WERI-Rb-1 (cell line): ENCODE measurements at places on chromosomes 11 and 22.

- no peak for DNase-seq
Measured at GRCh38 chr11:119417726-119418540, 5.0 kb downstream of the THY1 start.

DNA sequence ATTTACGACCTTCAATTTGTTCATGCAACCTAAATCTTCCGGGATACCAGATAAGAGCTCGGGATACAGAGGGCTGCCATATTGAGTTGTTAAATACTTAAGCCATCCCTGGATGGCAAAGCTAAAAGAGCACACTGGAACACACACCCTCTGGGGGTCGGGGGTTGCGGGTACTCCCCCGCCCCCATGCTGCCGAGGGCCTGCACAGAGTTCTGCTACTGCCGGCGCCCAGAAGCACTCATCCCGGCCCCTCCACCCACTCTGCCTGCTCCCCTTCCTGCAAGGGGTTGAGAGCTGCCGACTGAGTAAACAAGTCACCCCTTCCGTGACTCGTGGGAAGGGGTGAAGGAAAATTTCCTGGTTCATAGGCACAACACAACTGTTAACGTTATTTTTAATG, 9.3 kb upstream of the MMP13 start:
- DNase-seq: no peak

GRCh38 chr11:76119779-76120178, 86.5 kb downstream of the WNT11 start:
- no peak for DNase-seq

DNA sequence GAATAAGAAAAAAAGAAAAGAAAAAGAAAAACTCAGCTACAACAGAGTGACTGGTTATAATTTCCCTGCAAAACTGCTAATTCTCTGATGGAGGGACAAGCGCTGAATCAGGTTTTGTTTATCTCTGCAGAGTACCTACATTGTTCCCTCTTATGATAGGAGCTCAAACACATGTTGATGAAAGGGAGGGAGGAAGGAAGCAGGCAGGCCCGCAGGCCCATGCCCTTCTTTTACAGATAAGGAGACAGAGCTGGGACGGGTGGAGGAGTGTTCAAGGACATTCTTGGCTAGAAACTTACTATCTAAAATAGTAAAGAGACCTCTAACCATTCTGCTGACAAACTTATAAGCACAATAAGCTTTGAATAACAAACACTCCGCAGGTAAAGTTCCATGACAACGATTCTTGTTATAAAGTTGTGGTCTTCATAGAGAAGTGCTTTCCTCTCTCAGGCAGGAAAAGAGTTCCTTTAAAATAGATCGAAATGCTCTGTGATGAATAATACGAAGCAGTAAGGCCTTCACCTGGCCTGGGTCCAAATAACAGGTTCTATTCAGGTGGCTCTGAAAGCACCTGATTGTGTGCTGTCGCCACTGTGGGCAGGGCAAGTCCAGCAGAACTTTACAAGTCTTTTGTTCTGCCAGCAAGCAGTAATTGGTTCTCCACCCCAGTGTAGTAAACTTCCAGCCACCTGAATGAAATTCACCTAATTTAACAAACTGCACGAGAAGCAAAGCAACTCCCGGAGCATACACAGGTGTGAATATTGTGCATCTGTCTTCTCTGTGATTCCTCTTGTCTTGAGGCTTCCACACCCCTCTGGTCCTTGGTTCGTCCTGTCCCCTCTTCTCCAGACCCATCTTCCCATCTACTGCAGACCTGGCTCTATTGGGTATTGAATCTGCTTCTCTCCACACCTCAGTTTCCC, 15.3 kb upstream of the MICAL2 start:
- DNase-seq: no peak

DNA sequence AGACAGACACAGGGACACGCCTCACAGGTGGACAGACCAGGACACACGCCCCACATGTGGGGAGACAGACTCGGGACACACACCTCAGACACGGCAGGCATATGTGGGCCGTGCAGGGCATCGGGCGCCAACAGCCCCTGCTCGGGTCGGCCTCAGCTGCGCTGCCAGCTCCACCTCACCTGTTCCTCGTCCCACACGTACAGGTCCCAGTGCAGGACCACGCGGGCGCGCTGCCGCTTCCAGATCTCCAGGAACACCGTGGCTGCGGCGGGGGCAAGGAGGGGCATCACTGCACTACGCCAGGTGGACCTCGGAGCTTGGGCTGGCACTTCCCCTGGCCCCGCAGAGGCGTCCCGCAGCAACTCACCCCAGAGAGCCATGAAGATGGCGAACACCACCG, 12.4 kb downstream of the ANO9 start:
- DNase-seq: no peak

DNA sequence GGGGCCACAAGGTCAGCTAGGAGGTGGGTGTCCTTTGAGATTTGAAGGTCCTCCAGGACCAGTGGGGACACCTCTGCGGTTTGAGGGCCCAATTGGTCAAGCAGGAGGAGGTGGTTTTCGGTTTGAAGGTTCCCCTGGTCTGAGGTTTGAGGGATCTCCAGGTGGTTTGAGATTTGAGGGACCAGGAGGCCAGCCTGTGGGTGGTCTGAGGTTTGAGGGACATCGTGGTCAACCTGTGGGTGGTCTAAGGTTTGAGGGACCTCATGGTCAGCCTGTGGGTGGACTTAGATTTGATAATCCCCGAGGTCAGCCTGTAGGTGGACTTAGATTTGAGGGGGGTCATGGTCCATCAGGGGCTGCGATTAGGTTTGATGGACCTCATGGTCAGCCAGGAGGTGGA, 11.8 kb downstream of the PCF11 start:
- no peak for DNase-seq

- DNase-seq: peak; percentile 96
Measured at GRCh38 chr11:72308226-72309073, 64.5 kb upstream of the PHOX2A start.

GRCh38 chr22:32627091-32627490, 152.5 kb downstream of the FBXO7 start:
- no peak for DNase-seq

GRCh38 chr11:97364047-97364446, 974.2 kb downstream of the JRKL start:
- no peak for DNase-seq

DNA sequence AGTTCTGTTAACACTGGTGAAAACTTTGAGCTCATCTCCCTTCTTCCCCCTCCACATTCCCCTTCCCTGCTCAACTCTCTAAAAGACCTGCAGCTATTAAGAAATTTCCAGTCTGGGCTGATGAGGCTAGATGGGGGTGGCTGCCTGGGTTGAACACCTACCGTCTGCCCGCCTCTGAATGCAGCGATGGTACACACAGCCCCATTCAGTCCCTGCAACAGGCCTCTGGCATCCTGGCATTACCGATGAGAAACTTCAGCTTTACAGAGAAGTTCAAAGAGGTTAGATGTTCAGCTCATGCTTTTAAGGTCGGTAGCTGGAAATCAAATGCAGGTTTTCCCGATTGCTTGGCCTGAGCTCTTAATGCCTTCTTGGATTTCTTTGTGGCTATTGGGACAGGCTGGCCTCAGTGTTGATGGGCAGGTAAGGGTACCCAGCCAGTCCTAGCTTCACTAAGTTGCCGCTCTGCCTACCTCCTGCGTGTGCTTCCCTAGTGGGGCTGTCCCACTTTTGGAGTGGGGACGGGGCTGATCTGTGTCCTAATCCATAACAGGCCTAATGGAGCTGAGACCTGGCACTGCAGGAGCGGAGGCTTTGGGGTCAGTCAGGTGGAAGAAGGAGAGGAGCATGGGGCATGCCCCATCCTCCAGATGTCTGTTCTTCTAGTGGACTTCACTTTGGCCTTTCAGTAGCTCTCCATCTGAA, 49.1 kb downstream of the ZBTB16 start:
- DNase-seq: no peak

GRCh38 chr11:35927682-35928081, 16.2 kb upstream of the LDLRAD3 start:
- DNase-seq: no peak

- DNase-seq: no peak
Measured at GRCh38 chr11:69280451-69280850, 13.5 kb upstream of the MYEOV start.
